NCI-H187 (cell line): ENCODE measurements at places on chromosomes 3 and 15.

- no peak for DNase-seq
Observed at GRCh38 chr15:34336231-34336990, 1.2 kb downstream of the SLC12A6 start.

DNA sequence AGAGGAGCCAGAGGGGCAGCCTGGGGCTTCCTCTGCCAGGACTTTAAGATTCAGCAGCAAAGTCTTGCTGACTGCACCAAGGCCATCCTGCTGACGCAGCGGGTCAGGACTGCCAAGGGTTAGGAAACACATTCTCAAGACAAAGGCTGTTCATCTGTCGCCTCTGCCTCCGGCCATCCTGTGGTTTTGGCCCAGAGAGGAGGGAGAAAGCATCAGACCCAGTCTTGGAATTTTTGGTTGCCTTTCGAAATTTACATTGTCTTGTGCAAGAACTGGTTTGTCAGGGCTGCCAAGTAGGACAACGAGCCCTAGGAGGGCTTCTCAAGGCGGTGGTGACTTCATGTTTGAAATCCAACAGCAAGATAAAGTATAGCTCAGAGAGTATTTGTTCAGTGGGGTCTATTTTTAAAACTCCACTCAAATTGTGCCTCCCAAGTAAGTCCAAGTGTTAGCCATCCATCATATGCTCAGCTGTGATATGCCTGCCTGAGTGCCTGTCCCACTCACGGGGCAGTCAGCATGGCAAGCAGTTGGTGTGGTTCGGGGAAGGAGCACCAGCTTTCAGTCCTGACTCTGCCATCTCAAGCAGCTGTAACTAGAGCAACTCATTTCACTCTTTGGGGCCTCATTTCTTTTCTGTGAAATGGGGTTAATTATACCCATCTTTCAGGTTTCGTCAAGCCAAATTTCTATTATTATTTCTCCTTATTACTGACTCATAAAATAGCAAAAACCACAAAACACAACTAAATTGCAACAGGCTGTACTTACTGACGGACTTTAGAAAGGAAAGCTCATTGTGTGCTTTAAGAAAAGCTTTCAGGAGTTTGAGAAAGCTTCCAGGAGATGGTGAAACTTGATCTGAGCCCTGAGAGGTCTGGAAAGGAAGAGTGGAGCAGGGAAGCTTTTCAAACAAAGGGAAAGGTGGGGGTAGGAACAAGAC is 42.4 kb upstream of the RHO start:
- no peak for DNase-seq

- DNase-seq = no peak
Observed at GRCh38 chr3:159974-160373, 36.6 kb upstream of the CHL1 start.

DNA sequence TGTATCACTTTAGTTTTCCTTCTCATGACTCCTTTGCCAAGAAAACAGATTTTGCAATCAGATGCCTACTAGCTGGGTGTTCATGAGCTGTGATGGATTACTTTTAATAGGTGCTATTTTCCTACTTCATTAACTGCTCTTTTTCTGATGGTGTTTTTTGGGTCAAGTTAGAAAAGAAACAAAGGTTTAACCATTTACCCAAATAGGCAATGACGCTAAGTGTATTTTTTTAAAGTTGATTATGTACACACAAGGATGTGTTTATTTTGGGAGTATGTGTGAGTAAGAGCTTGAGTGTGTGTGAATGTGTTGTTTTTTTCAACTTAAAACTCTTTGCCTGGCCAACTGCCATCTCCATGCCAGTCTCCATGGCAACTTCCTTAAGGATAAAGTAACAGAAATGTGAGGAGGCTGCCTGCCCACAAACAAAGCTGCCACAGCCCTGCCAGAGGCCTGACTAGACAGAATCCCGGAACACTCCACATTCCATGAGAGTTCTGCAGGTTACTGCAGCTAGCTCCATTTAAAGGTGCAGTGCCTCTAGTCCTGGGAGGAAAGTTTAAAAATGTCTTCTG is 215.6 kb upstream of the RBMS3 start:
- peak; percentile 13 for DNase-seq

DNA sequence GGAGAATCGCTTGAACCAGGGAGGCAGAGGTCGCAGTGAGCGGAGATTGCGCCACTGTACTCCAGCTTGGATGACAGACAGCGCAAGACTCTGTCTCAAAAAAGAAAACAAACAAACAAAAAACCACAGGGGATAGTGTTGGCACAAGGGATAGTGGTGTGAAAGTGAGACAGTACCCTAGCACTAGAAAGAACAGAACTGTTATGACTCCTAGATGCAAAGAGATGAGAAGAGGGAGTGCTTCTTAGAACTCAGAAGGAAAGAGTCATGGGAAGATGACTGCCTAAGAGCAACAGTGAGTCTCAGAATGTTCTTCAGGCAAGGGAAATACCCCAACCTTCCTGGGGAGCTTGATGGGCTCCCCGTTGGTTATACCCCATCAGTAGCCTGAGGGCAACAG is 17.8 kb upstream of the ZNF770 start:
- DNase-seq = no peak

DNA sequence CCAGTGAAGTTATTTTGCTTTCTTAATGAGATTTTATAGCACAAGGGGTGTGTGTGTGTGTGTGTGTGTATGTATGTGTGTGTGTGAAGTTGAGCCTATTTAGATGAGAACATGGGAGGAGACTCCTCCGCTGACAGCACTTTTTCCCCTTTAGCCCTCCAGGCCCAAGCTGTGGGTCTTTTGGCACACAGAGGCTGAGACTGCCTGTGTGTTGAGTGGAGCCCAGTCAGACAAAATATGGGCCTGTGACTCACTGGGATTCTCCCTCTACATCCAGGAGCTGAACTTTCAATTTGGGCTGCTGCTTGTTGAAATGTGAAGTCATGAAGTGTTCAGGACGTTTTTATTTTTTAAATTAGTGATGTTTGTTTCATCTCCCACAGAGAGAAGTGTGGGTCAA is 108.0 kb downstream of the MFSD1 start:
- DNase-seq = no peak

DNA sequence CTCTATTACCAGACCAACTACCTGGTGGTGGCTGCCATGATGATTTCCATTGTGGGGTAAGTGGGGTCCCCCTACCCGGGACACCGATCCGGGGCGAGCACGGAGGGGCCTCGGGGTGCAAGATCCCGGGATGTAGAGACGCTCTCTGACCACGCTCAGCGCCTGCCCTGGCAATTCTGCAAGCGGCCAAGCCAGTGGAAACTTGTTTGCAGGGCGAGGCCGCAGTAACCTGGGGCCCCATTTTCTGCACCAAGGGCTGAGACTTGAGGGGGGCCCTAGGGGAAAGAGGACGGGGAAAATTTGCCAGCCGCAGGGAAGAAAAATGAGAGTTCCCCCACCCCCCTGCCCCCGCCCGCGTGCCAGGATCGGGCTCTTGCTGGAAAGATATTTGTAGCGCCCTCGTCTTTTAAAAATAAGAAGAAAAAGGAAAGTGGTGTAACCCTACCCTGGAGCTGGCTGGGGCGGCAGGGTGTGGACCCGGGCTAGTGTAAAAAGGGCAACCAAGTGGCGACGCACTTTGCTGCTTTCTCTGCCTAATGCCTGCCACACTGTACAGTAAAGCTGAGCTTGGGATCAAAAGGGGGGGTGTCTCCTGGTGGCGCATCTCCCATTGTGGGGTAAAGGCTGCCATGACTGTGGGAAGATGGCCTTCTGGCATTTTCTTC is 563 bp downstream of the ARL6IP5 start:
- DNase-seq = no peak

DNA sequence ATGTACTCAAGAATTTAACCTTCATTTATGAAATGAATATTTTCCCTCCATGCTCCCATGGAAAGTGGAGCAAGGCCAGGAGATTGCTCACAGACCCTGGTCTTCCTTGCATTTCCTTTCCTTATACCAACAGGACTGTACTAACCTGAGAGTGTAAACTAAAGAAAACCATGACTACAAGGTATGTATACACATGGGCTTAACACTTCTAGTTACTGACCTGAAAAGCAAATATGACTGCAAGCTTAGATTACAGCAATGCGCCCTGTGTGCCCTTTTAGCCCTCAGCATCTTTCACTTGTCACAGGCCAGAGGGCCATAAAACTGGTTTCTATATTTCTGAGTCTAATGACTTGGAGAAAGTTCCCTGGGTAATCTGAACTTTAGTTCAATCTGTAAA is 52.1 kb downstream of the NEK10 start:
- no peak for DNase-seq

DNA sequence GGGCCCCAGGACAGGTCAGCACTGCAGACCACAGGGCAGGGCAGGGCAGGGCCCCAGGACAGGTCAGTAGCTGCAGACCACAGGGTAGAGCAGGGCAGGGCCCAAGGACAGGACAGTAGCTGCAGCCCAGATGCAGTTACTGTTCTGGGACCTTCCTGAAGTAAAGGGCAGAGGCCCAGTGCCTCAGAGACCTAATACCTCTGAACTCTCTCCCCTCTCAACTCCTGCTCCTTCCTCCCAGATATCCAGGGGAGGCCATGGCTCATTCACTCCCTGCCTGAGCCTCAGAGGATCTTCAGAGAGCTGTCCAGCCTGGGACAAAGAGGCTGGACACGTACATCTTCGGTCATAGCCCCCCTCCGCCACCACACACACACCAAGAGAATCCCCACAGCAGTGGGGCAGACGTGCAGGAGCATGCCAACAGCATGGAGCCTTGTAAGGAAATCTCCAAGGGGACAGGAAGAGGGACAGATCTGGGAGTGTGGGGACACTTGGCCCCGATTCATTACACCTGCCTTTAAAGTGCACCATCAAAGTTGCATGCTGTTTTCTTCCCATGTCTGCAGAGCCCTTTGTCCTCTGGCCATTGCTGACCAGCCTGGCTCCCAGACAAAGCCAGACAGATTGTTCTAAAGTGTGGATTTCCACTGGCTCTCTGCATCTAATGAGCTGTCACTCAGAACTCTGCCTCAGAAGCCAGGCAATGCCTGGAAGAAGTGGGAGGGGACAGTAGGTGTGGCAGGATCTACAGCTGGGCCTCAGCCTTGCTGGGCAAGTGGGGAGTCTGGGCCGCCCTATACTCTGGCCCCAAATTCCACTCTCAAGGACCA is 24.2 kb upstream of the BUB1B start:
- DNase-seq = no peak

DNA sequence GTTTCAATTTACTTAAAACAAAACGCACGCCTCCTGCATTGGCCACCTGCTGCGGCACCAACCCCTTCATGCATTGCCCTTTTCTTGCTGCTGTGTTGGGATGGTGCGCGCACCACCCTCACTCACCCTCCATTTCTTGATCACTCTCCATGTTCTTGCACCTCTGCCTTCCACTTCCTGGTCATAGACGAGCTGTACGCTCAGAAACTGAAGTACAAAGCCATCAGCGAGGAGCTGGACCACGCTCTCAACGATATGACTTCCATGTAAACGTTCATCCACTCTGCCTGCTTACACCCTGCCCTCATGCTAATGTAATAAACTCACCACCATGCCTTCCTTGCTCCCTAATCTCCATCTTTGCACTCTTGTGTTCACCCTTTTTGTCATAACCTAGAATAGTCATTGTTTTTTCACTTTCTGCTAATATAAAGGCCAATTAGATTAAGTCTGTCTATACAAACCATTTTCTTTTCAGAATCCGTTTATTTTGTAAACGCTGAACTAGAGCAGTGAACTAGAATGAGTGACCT is 21.4 kb downstream of the TPM1 start:
- no peak for DNase-seq

GRCh38 chr3:137163241-137163871 is 205.6 kb downstream of the IL20RB start:
- DNase-seq = no peak

- no peak for DNase-seq
Observed at GRCh38 chr15:27238209-27238608, 267.2 kb downstream of the GABRG3 start.

DNA sequence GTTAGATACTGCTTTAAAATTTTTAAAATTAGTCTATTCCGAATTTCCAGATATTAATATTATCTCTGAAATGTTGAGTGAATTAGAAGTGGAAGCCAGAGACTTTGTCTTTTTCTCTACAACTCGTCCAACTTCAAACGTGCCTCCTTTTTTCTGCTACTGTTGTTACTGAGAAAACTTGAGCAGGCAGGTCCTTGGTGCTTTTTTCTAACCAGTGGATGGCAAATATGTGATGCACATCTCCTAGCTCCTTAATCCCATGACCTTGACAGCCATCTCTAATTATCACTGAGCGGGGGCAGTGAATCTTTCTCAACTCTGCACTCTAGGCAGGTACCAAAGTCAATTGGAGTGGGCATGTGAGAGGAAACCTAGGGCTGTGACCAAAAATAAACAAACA is 50.7 kb downstream of the FNDC3B start:
- no peak for DNase-seq

GRCh38 chr3:149010966-149011365 is 19.6 kb downstream of the GYG1 start:
- DNase-seq = no peak

DNA sequence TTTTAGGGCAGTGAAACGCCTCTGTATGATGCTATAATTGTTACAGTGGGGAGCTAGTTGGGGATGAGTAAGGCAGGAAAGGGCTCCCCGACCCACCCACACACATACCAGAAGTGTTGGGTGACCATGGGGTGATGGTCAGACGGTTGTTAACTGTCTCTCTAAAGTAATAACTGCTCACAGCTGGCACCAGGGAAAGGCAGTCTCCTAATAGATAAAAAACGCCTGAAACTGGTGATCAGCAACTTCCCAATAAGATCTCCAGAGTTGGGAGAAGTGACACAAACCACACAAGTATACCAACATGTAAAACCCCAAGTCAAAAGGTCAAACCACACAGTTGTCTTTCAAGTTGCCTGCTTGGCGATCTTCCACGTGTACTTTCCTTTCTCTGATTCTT is 346.5 kb upstream of the CNTN4 start:
- no peak for DNase-seq

DNA sequence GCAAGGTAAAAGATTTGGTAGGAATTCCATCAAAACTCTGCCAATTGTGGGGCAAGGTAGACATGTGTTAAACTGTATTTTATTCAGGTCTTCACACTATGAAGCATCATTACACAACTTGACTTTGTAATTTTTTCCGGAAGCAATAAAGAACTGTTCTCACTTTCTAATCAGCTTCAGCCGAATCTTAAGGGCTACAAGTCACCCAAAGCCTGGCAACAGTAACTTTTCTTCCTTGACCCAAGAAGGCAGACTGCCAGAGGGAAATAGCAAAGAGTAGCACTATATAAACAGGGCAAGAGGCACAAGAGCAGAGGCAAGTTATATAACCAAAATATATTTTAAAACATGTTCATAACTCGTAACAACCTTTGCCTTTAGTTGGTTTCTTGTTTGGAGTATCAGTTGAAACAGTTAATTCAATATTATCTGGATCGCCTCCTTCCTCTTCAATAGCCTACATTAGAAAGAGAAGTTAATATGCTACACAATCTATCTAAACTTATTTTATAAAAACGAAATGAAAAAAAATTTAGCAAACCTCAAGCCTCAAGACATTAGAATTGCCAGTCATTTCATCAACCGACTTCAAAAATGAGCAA is 1.4 kb downstream of the SLTM start:
- DNase-seq = no peak

DNA sequence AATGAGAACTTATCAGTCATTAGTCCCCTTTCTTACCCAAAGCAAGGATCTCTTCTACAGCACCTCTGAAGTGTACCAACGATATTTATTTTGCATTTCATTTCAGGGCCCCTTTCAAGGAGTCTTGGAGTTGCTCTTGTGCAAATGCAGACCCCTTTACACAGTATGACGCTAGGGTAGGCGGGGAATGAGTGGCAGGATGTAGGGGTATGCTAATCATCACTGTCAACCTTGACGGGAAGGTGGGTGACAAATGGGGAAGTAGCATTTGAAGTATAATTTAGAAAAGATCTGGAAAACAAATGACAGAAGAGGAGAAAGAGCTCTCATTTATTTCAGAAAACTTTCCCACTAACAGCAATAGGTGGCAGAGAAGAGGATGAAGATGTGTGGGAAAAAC is 94.4 kb downstream of the LRRN1 start:
- DNase-seq = no peak
